ENCODE measurements at places on chromosomes 3 and 15.

- DNase-seq: no peak
Observed at GRCh38 chr15:46297766-46298165, 662.9 kb downstream of the SQOR start.

- DNase-seq: no peak
Observed at GRCh38 chr3:152893647-152894046, 58.7 kb downstream of the P2RY1 start.

DNA sequence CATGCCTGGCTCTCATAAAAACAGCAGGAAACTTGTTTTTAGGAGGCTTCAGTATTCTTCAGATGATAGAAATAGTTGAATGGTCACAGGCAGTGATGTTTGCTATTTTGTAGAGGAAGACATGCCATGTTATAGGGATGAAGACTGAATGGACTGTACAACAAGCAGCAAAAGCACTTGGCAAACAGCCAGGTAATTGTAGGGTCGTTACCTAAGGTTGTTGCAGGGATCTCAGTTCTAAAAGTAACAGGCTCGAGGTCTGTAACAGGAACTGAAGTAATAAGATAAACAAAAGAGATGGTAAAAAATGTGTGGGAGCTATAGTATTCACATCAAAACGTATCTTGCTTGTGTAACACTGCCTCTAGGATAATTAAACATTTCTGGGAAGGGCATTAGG lies 116.3 kb downstream of the TFG start:
- DNase-seq: no peak

GRCh38 chr3:112779558-112780480 lies 66.8 kb downstream of the CD200R1L start:
- no peak for DNase-seq

GRCh38 chr15:50055332-50055731 lies 63.7 kb downstream of the ATP8B4 start:
- no peak for DNase-seq

DNA sequence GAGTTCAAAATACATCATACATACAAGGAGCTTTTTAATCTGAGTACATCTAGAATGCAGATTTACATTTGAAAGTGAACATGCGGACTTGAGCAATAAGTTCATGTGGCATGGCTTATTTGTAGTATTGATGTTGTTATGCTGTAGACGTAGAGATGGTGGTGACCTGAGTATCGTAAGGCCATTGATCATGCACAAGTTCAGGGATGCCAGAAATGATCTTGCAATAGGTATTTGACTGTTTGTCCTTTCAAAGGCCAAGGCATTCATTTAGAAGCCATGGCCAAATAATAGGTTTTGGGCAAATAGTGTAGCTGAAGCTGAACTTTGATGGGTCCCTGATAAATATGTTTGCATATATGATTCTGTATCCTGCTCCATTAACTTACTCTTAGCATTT lies 35.0 kb downstream of the ARNT2 start:
- no peak for DNase-seq

- DNase-seq: no peak
Observed at GRCh38 chr15:47968593-47968992, 152.2 kb upstream of the SLC24A5 start.

DNA sequence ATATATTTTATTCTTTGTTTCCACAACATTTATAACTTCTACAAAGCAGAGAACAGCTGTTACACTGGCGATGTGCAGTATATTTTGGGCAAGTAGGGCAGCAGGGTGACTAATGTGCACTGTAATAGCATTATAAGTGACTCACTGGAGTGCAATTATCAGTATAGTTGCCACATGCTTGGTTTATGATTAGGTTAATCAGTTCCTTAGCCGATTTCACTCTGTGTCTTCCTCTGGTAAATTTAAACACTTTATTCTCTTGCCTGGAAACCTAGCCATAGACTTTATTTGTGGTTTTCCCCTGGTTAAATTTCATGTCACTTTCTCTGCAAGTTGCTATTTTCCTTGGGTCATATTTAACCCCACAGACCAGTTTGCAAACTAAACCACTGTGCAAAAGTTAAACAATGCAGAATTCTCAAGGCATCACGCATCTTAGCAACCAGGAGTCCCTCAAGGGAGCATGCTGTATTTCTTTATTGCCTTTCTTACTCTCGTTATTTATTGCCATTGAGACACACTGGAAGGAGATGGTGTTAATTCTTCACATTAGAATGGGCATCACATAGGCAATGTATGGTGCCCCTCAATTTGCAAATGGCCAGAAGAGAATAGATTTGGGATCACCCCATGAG lies 690.2 kb upstream of the DPPA4 start:
- no peak for DNase-seq

GRCh38 chr3:19149368-19149767 lies 1.1 kb downstream of the KCNH8 start:
- no peak for DNase-seq

GRCh38 chr3:55487381-55488241 lies 505 bp upstream of the WNT5A start:
- DNase-seq: no peak

GRCh38 chr15:78934655-78935023 lies 10.2 kb downstream of the CTSH start:
- no peak for DNase-seq

DNA sequence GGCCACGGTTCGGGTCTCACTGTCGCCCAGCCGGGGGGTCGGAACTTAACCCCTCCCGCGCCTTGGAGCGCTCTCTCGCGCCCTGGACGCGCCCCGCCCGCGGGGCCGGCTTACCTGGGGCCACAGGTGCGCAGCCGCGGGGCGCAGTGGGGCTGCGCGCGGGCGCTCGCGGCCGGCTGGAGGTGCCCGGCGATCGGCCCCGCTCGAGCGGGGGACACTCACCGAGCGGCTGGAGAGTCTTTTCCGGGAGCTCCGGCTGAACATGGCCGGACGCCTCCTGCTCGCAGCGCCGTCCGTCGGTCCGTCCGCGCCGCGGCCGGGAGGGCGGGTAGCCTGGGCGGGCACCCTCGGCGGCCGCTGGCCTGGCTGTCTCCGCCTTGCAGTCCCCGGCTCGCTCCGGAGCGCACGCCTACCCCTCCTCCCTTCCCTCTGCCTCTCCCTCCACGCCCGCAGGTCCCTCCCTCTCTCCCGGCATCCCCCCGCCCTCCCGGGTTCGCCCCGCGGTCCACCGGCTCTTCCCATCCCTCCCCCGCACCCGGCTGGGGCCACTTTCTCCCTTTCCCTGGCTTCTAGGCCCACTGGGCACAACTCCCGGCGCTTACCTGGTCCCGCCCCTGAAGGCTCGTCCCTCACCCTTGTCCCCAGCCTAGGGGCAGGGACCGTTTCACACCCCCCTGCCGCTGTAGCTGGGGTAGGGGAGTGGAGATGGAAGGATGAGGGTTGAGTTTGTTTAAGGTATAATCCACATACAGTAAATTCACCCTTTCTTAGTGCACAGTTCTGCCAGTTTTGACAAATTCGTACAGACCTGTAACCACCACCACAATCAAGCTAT lies 220.1 kb upstream of the PRICKLE2 start:
- no peak for DNase-seq

GRCh38 chr3:158420654-158421396 lies 150.2 kb upstream of the MLF1 start:
- no peak for DNase-seq

- DNase-seq: no peak
Observed at GRCh38 chr15:101361418-101361817, 66.4 kb upstream of the SNRPA1 start.

DNA sequence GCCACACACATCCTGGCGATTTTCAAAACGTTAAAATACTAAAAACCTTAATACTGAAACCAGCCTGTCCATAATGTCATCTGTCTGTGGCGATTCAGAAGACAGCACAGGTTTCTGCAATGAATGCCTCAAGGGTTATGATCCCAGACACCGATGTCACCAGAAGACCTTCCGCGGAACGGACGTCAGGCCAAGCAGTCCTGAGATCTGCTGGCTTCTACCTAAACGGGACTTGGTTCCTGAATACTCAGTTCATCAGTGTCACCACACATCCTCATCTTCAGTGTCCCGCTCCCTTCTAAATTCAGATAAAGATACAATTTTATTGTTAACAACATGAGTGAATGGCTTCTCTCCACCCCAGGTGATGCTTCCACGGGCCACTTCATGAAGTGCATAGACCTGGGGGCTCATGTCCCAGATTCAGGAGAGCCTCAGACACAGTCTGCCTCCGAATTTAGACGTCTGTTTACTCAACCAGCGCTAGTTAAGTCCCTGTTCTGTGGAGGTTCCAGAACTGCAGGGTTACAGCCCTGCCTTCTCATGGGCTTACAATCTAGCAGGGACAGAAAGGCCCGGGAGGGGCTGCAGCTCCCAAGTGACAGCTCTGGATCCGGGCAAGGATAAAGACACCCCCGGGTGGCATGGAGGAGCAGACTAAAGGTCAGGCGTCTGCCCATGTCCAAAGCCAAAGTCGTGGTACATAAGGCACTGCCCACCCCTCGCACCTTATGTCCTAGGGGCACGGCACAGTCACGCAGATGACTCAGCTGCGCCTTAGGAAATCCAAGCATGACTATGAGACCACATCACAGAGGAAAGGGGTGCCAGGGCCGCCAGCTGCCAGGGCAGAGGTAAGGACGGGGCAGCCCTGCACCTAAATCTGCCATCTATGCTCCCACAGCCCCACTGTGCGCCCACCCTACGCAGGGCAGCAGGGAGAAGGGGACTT lies 75.9 kb downstream of the VGLL4 start:
- no peak for DNase-seq

DNA sequence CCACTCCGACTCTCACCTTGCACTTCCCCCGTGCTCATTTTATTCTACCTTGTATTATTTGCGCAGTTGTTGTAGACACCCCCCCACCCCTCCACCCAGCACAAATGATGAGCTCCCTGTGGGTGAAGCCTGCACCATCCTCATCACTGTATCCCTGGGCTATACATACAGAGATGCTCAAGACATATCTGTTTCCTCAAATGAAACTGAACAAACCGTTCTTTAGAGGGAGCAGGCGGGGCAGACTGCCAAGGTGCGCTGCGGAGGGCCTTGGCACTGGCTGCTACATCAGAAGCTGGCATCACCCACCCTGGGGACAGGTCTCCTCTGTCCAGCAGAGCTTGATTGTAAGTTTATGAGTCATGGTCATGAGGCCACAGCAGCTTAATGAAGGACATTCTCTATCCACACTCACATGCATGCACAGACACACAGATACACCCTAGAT lies 29.0 kb downstream of the ADCY5 start:
- no peak for DNase-seq

- DNase-seq: no peak
Observed at GRCh38 chr3:133914839-133915600, 19.3 kb upstream of the RAB6B start.

DNA sequence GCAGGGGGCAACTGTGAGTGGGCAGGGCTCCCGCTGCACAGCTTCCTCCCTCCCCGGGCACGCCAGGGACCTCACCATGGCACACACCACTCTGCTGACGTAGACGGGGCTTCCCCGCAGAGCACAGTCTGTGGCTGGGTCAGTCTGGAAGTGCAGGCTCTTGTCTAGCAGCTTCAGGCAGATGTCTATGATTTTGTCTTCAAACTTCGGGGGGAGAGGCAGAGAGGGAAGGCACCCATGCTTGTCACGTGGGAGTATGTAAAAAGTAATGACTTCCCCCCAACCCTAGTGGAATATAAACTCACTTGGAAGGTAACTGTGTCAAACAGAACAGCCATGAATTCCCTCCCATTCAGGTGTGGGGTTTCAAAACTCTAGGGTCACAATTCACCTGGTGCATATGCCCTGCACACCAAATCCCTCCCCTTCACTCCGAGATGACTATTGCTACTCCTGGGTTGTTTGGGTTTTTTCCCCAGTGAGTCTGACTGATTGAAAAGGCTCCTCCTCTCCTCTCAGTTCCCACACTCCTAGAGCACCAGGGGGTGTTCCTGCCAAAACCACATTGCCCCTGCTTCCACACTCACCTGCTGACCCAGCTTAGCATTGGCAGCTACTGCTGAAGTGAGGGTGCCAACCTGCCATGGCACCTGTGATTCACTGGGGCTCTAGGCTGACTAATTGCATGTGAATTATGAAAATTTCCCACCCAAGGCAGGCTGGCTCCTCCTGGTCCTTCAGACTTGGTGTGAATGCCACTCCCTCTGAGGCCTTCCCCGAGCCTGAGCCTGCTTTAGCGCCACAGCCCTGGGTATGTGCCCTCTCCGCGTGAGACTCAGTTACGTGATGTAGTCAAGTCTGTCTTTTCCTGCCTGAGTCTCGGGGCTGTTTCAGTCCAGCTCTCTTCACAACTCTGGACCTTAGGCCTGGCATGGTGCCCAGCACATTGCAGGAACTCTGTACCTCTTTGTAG lies 13.0 kb downstream of the TGM5 start:
- DNase-seq: no peak

DNA sequence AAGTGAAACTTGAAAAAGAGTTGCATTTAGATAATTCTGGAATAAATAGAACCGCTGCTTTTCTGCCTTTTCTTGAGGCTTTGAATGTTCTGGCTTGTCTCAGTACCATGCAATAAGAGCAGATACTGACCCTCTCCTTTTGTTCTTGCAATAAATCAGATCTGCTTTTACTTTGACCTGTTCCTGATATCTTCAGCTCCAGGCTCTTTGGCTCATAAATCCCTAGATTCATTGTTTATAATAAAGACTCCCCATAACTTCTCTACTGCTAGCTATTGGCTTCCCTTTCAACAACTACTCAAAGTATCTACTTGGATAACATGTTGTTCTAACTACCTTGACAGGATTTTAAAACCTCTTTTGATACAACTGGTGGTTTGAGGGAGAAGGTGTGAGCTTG lies 47.4 kb upstream of the TMC3 start:
- no peak for DNase-seq

GRCh38 chr3:8279476-8279875 lies 222.1 kb upstream of the LMCD1 start:
- DNase-seq: no peak

- DNase-seq: no peak
Observed at GRCh38 chr3:131803113-131803512, 231.7 kb downstream of the CPNE4 start.

DNA sequence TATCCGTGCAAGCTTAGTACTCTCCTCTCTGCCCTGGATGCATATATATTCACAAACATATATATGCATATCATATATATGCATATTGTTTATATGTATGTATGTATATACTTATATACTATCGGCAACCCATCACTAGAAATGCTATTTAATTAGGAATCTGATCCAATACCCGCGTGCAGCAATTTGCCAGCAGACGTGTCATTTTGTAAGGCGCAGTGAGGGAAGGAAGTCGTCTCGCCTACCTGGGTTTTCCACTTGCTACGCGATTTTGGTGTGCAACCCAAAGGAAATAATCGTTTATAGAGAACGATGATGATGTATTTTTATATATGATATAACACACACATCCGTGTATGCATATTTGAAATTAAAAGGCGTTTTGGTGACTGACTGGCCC lies 5.6 kb upstream of the FEZF2 start:
- DNase-seq: no peak

Measured in stimulated activated CD4-positive, alpha-beta T cell treated with anti-CD3 and anti-CD28 coated beads, Interleukin-15, amount 100 ng/mL, for 1 hour (primary cell).